Adrenal gland (tissue), 19 donors: ENCODE measurements at places on chromosomes 5 and 9.

DNA sequence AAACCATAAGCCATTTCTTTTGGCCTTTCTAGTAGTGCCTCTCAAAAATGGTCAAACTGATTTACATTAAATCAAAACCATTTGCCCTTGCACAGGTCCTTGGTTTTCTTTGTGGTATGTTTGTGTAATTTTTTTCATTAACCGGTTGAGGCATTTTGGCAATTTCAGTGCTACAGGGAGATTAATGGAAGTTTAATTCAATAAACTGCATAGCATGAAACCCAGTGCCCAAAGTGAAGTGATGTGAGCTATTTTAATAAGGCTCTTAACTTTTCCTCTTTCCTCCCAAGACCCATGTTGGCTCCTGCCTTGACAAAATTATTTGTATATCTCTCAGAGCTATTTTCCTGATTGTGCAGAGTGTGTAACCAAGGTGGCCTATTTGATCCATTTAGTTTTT, 326.2 kb upstream of the SEMA6A start:
- no peak for DNase-seq

GRCh38 chr9:129626079-129626624, at the start of gene NTMT1:
TSS of gene NTMT1 (plus strand) at chr9:129626163. CDS start at chr9:129632704, 6,541 bp downstream.
- DNase-seq, result peak; percentile 95

- DNase-seq, result no peak
Measured at GRCh38 chr9:8555762-8556500, 756.4 kb upstream of the DMAC1 start.

- no peak for DNase-seq
Measured at GRCh38 chr9:21681641-21682040, 120.8 kb upstream of the MTAP start.

DNA sequence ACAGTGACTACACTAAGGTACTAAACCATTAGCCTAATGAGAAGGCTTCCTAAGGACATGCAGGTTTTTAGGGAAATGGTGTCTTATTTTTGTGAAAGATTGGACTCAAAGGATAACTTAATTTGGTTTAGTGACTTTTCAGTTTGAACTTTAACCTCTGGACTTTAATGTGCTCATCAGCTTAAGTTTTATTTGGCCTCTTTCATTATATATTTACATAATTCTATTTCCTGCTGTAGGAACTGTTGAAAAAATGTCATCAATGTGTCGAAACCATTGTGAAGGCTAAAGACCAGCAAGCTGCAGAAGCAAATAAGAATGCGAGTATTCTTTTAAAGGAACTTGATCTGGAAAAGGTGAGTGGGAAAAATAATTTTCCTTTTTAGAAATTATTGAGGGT, 34.3 kb upstream of the EIF4EBP3 start:
- DNase-seq, result no peak

- no peak for DNase-seq
Measured at GRCh38 chr9:101764472-101764871, 26.0 kb upstream of the GRIN3A start.

GRCh38 chr5:15304066-15304731, 195.8 kb upstream of the FBXL7 start:
- DNase-seq, result no peak
